ENCODE measurements at places on chromosomes 2 and 18. TPM values are rescaled to one million over a fixed set of nuclear protein-coding genes. Genes with fewer than 3 reads are reported as not detected.

DNA sequence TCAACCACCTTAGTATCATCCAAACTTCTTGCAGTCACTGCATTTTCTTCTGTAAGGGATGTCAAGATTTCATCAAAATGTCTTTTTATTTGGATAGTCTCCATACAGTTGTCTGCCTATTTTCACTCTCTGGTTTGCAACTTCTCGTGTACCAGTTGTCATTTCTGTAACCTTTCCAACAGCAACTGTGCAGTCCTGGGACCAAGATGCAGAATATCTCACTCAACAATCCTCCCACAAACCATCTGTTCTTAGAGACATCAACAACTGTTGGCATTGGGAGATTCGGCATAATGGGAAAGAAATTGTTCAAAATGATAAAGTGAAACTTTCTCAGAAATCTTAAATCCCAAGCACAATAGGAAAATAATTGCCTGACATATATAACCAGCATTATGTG, 933.6 kb upstream of the SLC39A10 start:
- no peak for DNase-seq

DNA sequence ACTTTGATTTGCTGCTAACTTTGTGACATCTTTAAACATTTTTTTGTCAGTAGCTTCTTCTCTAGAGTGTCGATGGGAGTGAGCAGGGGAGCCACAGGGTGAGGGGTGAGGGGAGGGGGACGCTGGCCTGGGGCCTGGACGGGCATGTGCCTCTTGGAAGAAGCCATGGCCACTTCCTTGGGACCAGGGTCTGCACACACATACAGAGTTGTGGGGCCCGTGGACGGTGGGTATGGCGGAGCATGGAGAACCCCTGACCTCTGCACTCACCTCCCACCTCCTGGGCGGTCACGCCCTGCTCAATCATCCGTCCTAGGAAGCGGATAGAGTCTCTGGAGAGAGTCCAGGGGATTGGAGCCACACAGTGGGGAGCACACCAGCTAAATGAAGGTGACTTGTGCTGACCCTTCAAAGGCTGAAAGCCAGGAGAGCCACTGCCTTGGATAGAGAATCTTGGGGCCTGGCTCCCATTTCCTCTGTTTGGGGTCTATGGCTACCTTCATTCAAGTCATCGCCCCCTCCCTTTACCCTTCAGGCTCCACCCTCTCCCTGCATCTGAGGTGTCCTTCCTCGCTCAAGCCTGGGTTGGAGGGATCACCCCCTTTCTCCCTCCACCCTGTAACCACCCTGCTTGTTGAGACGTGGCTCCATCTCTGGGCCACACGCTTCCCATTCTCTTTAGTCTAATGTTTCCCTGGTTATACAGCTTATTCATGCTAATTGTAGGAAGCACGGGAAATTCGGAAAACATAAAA, 63.9 kb upstream of the HAAO start:
- no peak for DNase-seq

DNA sequence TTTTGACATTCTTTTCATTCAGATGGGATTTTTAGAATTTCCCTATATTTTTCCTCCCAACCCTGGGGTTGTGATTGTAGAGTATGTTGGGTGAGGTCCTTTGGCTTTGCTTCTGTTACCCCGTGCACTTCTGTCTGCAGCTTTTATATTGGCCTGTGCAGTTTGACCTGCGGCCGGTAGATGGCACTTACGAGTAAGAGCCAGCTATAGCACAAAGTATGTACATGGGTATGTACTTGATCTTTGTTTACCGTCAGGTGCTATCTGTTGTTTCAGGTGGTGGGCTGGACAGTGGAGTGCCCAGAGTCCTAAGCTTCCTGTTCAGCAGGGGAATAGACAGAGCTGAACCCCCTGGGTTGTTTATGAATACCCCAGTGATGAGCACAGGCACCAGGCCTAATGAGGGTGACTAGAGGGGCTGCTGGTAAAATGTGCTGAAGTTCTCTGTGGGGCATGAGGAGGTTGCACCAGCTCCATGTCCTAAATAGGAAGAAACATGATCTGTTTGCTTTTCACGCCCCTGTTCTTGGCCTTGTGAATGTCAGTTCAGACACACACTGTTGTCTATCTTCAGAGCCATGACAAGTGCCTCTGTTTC, 58.9 kb upstream of the THUMPD2 start:
- no peak for DNase-seq

DNA sequence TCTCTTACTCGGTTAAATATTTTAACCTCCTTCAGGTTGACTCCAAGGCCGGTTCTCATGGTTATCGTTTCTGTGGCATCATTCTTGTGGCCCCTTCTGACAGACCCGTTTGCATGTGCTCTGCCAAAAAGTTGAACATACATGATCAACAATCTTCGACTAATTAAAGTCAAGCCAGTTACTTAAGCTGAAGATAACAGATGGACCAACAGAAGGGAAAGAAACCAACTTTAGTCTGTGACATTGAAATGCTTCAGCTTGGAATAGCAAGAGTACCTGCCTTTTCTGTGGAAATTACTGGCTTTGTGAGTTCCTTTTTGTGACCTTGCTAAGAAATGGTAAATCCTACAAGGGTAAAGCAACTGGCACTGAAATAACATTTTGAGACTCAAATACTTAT, 1429.1 kb downstream of the LRP1B start:
- DNase-seq = no peak

DNA sequence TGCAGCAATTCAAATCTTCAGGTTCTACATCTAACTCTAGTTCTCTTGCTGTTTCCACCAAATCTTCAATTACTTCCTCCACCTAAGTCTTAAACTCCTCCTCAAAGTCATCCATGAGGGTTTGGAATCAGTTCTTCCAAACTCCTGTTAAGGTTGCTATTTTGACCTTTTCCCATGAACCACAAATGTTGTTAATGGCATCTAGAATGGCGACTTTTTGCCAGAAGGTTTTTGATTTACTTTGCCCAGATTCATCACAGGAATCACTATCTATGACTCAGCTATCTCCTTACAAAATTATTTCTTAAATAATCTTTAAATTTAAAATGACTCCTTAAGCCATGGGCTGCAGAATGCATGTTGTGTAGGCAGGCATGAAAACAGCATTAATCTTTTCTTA, 368.9 kb upstream of the TNP1 start:
- no peak for DNase-seq

DNA sequence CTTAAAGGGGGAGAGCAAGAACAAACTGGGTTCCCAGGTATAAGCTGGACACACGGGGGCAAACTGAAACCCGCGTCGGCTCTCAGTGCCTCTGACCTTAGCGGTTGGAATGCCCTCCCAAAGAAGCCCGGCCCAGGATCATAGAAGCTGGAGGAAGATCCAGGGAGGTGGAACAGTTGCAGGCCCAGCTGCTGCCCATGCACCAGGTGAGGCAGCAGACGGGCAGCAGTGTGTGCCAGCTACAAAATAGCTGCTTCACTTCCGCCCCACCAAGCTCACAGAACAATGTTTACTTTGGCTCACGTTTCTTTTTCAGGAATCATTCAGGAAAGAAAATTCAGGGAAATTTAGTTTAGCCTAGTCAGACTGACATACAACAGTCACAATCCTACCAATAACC, 3.9 kb upstream of the ERMN start:
- DNase-seq = no peak

Gene PLGLB1
- polyA plus RNA-seq = 0.42 TPM

Gene FAM124B
- polyA plus RNA-seq = 4.0 TPM

Gene EGR4
- polyA plus RNA-seq = not detected
